ENCODE measurements at places on chromosomes 5 and 9. TPM values are rescaled to one million over a fixed set of nuclear protein-coding genes. Genes with fewer than 3 reads are reported as not detected.
A peak's percentile ranks its signal among the peaks of the same experiment; 100 is the strongest.

GRCh38 chr5:138927979-138928378 is 52.8 kb upstream of the LRRTM2 start:
- peak; percentile 94 for DNase-seq

Gene LRRTM2
- total RNA-seq: 64.4 TPM

Gene ZBED3
- 9.3 TPM for total RNA-seq

Gene TAF11L10
- total RNA-seq: not detected

DNA sequence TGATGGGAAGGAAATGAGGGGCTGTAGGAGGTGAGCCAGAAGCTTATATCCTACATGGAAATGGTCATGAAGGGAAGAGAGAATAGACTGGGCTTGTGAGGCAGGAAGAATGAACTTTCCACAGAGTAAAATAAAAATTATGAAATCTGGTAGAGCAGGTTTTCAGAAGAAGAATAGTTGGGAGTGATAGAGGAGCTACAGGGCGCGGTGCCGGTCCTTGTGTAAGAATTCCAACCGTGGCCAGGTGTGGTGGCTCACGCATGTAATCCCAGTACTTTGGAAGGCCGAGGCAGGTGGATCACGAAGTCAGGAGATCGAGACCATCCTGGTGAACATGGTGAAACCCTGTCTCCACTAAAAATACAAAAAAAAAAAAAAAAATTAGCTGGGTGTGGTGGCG is 8.9 kb upstream of the UNC13B start:
- no peak for DNase-seq

GRCh38 chr5:81779916-81780266 is 29.0 kb upstream of the SSBP2 start:
- DNase-seq: no peak

GRCh38 chr5:5039918-5040317 is 100.2 kb upstream of the ADAMTS16 start:
- no peak for DNase-seq

Gene ARHGEF28
- 12.9 TPM for total RNA-seq

Measured in dorsolateral prefrontal cortex (tissue), 122 donors.